ENCODE measurements at places on chromosomes 2 and 18. TPM values are rescaled to one million over a fixed set of nuclear protein-coding genes. Genes with fewer than 3 reads are reported as not detected.

Gene SIX2
- 0.96 TPM for total RNA-seq

Gene TCF4
- total RNA-seq = 15.7 TPM

Gene LONRF2
- 3.3 TPM for total RNA-seq

Gene SFTPB
- not detected for total RNA-seq

Gene AFF3
- 16.0 TPM for total RNA-seq

Gene SERPINB13
- total RNA-seq = not detected

Gene CAVIN2
- total RNA-seq = 0.21 TPM

Gene ITPRIPL1
- total RNA-seq = 5.5 TPM

Gene ARHGAP28
- 4.6 TPM for total RNA-seq

Gene NGEF
- total RNA-seq = 3.6 TPM

Gene CEBPZ
- 43.2 TPM for total RNA-seq

Gene SS18
- total RNA-seq = 104 TPM

Gene ASXL2
- total RNA-seq = 16.8 TPM

Gene CCDC148
- 1.0 TPM for total RNA-seq

Gene OTOS
- not detected for total RNA-seq

Gene SERPINB3
- not detected for total RNA-seq

Gene WIPF1
- total RNA-seq = 9.5 TPM

Gene TEX44
- not detected for total RNA-seq

Gene TRIM43B
- total RNA-seq = 0.63 TPM

Gene CYRIA
- total RNA-seq = 3.0 TPM

Gene PRKAG3
- total RNA-seq = not detected

Gene REG3A
- total RNA-seq = not detected

Gene DNPEP
- total RNA-seq = 50.2 TPM

Gene TMEM17
- 4.4 TPM for total RNA-seq

Gene SERPINB11
- total RNA-seq = not detected

Gene DCDC2C
- total RNA-seq = not detected

Gene APOB
- total RNA-seq = not detected

Gene KANSL3
- total RNA-seq = 33.2 TPM

Gene SLC5A7
- not detected for total RNA-seq

Gene NEMP2
- 6.8 TPM for total RNA-seq

Gene SH2D6
- not detected for total RNA-seq

Gene SLC4A5
- total RNA-seq = 1.2 TPM

Gene NEURL3
- total RNA-seq = 18.6 TPM

Gene UCN
- total RNA-seq = 1.6 TPM

Gene FN1
- 2,610 TPM for total RNA-seq

Gene CNGA3
- total RNA-seq = 0.21 TPM

Gene RASGRP3
- 17.6 TPM for total RNA-seq

Gene SRSF7
- 67.6 TPM for total RNA-seq

Gene TSPYL6
- not detected for total RNA-seq

Gene LRP1B
- total RNA-seq = 0.38 TPM

All from kidney epithelial cell (primary cell).